ENCODE measurements at places on chromosomes 2 and 18.

GRCh38 chr18:13159579-13159978, 59.0 kb upstream of the LDLRAD4 start:
- no peak for DNase-seq

DNA sequence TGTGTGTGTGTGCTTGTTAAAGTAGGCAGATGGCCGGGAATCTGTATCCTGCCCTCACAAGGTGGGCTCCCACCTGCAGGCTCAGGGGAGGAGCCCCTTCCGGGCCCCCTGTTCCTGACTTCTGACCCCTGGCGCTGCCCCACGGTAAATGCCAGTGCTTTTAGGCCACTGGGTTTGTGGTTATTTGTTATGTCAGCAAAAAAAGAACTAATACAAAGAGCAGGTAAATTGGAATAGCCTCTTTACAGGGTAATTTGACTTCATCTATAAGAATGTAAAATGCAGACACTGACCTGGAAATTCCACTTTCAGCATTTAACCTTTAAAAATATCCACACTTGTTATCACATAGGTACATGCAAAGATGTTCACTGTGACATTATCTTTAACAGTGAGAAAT, 44.2 kb downstream of the RTP5 start:
- DNase-seq = no peak

DNA sequence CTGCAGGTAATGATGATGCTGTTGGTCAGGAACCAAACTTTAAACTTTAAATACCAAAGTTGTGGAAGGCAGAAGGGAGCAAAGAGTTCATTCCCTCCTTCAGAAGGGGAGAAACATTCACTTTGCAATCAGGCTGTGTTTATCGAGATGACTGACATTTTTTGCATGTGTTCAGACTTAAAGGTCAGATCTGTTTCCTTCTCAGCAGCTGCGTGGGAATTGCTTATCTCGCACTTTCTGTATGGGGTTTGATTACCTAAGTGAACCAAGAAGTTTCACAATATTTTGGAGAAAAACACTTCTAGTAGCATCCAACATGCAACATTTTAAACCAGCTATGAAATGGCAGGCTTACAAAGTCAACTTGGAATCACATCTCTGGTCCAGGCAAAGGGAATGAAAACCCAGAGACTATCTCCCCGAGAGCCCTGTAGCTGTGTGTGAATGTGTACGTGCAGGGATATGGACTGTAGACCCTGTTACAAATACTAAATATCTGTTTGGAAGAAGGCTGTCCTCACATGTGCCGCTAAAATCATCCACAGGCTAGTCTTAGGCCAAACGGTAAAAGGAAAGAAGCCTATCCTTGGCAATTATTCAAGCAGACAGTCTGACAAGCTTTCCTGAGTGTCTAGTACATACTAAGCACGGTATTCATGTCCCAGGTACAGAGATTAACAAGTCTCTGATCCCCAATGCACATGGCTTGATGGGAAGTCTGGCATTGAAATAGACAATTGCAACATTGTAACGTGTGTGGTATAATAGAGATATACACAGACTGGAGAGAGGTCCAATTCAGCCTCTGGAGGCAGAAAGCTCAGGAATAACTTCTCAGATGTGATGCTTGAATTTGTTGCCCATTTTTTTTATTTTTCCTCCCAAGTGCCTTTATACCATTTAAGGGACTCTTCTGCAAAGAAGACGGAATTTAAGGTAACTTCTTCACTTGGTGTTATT, 483.1 kb downstream of the DPP10 start:
- DNase-seq = no peak

- no peak for DNase-seq
Observed at GRCh38 chr2:197304556-197305011, 6.0 kb downstream of the ANKRD44 start.

- DNase-seq = no peak
Observed at GRCh38 chr2:206984206-206984605, 44.9 kb downstream of the CPO start.

DNA sequence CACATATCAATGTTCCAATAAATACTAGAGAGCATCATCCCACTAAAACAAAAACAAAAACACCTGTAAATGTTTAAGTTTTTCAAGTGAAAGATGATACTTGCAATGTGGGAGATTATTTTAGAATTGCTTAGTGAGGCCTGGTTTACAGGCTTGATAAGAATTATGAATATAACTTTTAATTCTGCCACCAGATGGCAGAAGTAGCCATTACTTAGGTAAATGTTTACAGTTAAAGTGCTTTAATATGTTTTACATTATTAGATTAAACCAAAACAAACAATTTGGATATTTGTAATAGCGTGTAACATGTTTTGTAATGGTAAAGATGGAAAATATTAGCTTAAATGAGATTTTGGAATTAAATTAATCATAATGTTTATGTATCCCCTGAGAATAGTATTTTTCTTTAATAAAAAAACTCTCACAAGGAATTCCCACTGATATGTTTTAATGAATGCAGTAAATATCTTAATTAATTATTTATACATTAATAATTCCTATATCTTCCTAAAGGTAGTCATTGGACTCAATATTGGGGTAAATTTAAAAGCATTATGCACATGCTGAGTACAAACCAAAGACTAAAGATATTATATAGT, 522.0 kb downstream of the SPAG16 start:
- DNase-seq = no peak

- no peak for DNase-seq
Observed at GRCh38 chr18:35334821-35335220, 9.4 kb downstream of the ZNF24 start.

DNA sequence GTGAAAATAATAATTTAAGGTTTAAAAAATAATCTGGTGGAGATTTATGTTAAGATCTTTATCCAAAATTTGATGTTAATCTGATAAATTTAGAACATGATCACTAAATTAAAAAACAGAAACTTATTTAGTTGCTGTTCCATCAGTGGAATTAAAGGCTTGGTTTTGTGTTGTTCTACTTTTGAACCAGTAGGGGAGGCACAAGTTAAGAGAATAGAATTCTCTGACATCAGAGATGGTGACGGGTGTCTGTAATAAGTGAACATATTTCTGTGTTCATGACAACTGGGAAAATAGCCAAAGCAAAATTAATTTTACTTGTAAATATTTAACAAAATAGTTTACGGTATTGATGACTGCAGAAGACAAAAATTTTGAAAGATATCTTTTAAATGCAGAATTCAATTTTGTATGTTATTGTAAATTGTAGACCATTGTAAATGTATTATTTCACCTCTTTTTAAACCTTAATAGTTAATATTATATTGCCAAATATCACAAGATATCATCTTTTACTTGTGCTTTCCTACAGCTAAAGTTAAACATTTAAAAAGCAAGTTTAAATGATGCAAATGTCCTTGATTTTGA, 106.0 kb downstream of the UBR3 start:
- no peak for DNase-seq

DNA sequence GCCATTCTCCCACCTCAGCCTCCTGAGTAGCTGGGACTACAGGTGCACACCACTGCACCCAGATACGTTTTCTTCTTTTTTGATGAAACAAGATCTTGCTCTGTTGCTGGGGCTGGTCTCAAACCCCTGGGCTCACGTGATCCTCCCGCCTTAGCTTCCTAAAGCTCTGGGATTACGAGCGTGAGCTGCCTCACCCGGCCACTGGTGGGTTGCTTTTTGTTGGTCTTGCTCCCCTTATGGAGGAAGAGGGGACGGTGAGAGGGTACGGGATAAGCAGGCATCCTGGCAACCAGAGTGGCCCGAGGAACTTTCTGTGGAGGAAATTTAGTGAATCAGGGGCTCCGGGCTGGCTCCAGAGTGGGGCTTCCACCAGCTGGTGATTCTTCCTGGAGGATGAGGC, 222.3 kb downstream of the HDAC4 start:
- DNase-seq = no peak

GRCh38 chr2:6644261-6644660, 221.4 kb downstream of the CMPK2 start:
- DNase-seq = no peak

- DNase-seq = no peak
Observed at GRCh38 chr2:225431105-225431863, 31.8 kb downstream of the NYAP2 start.

DNA sequence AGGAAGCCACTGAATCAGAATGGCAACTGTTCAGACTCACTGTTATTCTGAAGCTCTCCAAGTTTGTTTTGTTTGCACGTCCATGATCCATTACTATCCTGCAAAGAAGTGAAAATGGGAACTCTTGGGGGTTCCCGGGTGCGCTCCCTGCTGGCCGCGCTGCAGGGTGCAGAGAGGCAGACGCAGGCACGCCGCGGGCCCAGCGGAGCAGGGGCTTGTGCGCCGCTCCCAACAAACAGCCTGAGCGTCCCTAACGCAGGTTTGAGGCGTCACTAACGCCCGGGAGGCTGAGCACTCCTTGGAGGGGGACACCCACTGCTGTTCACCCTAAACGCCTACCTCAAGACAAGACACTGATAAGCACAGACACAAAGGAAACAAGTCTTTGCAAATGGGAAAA, 14.3 kb upstream of the PIEZO2 start:
- DNase-seq = no peak

DNA sequence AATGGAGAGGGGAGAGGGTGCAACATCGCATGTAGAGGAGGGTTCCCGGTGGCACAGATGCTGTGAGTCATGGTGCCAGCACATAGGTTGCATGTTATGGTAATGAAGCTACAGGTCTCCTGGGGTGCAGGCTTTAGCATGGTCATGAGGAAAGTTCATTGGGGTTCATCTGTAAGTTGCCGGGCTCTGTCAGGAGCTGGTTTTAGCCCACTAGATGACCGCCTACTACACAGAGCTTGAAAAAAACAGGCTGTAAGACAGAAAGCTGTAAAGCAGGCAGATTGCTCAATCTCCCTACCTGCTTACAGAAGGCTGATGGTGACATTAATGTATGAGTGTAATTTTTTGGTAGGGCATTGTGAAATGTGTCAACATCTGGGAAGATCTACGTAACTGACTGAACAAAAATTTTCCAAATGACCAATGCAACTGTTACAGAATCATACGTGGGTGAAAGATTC, 23.9 kb downstream of the DYSF start:
- DNase-seq = no peak
